ENCODE measurements at places on chromosomes 5 and 9.

GRCh38 chr9:14530366-14530765 is 162.9 kb downstream of the ZDHHC21 start:
- no peak for DNase-seq

DNA sequence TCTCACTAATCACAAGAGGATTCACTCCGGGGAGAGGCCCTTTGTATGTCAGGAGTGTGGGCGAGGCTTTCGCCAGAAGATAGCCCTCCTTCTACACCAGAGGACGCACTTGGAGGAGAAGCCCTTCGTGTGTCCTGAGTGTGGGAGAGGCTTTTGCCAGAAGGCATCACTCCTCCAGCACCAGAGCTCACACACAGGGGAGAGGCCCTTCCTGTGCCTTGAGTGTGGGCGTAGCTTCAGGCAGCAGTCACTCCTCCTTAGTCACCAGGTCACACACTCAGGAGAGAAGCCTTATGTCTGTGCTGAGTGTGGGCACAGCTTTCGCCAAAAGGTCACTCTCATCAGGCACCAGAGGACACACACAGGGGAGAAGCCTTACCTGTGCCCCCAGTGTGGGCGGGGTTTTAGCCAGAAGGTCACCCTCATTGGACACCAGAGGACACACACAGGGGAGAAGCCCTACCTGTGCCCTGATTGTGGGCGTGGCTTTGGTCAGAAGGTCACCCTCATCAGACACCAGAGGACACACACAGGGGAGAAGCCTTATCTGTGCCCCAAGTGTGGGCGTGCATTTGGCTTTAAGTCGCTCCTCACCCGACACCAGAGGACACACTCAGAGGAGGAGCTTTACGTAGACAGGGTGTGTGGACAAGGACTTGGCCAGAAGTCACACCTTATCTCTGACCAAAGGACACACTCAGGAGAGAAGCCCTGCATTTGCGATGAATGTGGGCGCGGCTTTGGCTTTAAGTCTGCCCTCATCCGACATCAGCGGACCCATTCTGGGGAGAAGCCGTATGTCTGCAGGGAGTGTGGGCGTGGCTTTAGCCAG is 27.8 kb downstream of the NUTM2F start:
- no peak for DNase-seq

- no peak for DNase-seq
These were observed 135.2 kb downstream of the PCSK1 start for GRCh38 chr5:96297867-96298266.

GRCh38 chr9:95606489-95607350 is 89.9 kb upstream of the PTCH1 start:
- no peak for DNase-seq

DNA sequence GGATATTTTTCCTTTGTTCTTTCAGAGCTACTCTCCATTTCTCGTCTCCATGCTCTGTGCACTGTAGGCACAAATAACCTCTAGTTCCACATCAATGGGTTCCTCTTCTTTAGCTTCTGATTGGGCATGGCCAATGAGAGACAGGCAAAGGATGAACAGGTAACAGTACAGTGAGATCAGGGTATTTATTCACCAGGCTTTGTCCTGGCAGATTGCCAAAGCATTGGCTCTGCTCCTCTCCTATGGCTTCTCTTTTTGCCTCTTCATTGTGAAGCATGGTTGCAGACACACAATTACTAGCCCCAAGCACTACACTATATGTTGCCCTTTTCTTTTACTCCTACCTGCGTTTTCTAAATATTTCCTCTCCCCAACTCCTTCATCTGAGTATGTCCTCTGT is 215.1 kb upstream of the ARRDC3 start:
- DNase-seq, result no peak

DNA sequence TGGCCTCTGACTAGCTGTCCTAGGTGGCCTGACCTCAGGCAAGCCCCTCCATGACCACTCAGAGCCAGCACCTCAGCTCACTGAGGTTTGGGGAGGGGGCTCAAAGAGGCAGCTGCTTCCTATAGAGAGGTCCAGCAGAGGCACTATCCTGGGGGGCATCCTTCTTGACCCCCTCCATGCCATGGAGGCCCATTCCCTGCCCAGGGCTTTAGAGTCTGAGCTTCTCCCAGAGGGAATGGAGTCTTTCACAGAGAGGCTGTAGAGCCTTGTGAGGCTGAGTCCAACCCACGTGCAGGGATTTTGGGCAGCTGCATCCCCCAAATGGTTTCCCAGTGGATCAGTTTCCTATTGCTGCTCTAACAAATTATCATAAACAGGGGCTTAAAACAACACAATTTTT is 16.9 kb downstream of the IRF1 start:
- DNase-seq, result no peak

DNA sequence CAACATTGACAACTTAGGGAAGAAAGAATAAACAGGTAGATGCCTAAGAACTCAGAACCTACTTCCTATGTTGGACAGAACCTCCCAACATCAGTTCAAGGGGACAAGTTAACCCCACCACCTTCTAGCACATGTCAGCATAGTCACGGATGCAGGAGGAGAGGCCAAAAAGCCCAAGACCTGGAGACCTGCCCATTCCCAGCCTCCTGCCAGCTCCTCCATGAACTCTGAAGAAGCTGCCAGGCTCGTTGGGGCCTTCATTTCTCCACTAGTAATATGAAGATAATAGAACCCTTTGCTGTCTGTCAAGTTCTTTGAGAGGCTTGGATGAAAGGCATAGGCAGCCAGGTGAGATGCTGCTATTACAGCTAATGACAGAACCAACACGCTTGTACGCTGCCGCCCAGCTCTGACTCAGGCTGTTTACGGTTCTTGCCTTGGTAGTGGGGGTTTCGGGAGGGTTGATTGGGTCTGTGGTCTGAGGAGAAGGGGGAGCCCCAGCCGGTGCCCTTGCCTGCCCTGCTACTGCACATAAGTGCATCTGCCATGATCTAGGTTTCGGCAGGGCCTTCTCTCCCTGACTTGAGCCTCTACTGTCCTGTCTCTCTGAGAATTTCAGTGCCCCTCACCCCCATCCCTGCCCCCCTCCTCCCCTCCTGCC is 82.2 kb downstream of the NRG2 start:
- no peak for DNase-seq

DNA sequence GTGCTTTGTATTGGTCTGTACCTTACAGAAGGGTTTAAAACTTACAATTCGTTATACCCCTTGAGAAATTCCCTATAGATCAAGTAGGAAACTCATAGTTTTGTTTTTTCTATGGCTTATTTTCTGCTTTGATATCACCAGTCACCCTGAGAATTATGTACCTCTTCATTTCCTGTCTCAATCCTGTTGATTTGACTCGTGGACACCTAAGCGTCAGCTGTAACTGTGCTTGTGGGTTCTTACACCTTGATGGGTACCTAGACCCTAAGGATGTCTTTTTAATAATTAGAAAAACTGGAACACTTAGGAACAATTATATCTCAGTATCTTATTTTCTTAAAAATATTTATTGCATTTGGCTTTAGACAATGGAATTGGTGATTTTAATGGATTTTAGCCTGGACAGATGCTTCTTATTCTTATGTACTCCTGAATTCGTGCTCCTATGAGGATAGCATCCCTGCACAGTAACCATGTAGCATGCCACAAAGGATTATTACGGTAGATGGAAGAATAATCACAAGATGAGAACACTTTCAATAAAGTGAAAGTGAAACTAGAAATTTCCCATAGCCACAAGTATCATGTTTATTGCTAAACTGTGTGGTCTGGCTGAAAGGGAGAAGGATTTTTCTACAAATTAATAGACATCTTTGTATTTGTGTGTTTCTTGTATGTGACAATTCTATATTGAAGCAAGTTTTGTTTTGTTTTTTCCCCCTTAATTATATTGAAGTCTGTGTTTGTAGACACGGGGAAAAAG is 1920.3 kb upstream of the WWC1 start:
- DNase-seq, result peak; percentile 31

- no peak for DNase-seq
These were observed 30.2 kb upstream of the CCNG1 start for GRCh38 chr5:163407034-163407655.

DNA sequence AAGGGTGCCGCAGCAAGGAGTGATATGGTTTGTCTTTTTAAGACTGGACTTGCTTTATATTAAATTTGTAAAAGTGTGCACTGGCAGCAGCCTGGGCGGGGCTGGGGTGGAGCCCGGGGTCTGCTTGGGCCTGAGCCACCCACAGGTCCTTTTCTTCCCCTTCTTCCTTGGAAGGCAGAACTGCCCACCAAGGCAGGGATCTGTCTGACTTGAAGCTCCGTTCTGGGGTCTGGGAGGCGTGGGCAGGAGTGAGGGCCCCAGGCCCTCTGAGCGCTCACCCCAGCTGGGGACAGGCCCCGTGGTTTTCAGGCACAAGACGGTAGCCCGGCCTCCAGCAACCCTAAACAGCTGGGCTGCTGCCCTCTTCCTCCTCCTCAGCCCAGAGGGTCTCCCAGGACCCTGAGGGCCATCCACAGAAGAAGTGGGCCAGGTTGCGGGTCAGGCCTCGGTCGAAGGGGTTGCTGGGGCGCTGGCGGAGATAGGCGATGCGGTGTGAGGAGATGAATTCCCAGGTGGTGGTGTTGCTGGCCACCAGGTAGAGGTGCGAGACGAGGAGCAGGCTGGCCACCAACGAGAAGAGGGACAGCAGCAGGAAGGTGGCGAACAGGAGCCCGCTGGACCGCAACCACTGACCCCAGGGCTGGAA is 3.0 kb downstream of the ZDHHC12 start:
- DNase-seq, result no peak

DNA sequence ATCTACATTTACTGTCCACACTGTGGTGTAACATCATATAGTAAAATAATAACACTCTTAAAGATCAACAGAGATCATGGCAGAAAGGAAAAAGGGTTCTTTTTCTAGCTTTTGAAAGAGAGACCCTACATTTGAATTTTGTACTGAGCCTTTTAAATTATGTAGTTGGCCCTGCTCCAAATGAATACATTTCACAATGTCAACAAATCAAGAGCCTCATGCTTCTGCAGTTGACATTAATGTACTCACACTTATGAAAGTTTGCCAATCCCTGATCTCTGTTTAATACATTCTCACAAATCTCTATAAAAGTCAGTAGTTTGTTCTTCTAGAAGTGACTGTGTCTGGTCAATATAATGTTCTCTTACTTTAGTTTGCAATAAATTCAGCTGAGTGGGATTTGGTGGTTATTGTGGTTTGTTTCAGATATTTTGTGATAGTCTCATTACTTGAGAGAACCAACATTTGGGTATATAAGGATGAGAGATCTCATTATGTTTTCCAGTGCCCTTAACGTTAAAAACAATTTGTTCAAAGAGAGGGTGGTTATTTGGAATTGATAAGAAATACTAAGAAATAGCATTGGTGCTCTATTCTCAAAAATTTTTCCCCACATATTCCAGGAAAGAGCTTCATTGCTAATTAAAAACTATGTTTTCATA is 277.8 kb upstream of the FTMT start:
- no peak for DNase-seq

DNA sequence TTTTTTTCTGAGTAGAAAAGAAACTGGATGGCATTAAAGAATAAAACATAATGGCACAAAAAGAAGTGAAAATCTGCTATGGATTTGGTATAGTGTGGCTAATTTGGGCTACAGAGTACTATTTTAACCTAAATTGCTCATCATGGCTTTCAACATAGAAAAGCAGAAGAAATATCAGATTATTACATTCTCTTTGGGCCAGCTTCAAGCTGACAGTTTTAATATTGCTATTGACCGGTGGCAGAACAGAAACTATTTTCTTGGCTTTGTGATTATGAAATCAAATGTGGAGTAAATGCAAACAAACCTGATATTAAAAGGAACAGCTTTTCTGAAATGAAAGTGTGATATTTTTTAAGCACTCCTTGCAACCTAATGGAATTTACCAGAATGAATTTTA is 301.5 kb downstream of the EPB41L4A start:
- DNase-seq, result no peak

- no peak for DNase-seq
These were observed 42.8 kb upstream of the PARP8 start for GRCh38 chr5:50623666-50624065.

GRCh38 chr5:132227485-132228240 is at the start of gene P4HA2:
Gene P4HA2 (minus strand): TSS chr5:132227853. CDS start chr5:132218626, 9,227 bp downstream.
- DNase-seq, result peak; percentile 72

DNA sequence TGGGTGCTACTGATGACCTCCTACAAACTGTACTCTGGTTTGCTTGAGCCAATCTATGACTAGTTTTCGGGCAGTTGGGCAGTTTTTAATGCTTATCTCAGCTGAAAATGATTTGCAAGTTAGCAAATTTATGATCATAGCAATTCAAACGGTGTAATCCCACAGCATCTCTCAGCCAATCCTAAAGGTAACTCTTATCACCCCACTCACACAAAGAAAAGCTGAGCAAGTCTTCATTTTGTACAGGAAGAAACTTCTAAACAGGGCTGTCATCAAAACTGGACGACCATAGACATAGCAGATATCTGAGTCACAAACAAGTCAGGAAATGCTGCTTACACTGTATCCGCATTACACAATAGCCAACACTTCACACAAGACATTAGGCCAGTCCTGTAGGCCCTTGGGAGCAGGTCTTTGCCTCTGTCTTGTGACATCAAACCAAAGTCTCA is 2.6 kb upstream of the ENC1 start:
- DNase-seq, result no peak

- no peak for DNase-seq
These were observed 1.5 kb downstream of the PAEP start for GRCh38 chr9:135563039-135563476.

DNA sequence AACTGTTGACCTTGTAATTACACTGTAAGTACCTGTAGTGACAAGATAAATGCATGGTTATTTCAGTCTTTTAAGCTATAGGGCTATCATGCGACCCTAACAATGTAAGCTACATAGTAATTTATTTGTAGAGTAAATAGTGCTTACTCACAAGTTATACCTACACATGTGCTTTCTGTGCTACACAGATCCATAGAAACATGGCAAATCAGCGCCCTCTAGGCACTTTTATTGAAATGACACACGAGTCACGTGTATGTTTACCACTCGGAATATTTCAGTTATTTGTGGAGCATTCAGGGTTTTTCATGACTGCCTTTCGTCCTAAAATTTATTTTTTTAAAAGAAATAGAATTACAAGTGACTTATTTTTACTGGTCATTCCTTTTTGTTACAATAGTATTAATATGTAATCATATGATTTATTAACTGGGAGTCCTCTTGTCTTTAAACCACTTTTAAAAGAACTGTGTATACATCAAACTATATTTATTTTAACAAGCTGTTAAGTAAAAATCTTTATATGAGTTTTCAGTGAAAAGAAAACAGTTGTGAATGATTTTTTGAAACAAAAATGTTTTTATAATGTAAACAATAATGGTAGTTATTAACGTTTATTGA is 1242.3 kb upstream of the WWC1 start:
- DNase-seq, result peak; percentile 94
